ENCODE measurements at places on chromosomes 6 and 20.

DNA sequence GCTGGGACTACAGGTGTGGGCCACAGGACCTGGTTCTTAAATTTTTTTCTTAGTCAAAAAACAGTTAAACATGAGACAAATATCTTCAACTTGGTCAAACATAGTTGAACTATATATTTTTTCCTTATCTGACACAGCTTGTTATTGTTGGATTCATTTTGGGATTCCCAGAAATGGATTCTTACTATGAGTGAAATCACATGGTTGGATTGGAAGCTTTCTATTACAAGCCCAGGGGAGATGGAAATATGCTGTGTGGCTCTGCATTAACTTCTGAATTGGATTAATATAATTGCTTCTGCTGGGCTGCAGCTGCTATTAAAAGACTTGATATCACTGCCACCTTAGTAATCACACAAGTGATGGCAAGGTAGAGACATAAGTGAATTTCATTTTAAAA is 126.4 kb upstream of the DUSP22 start:
- no peak for DNase-seq

DNA sequence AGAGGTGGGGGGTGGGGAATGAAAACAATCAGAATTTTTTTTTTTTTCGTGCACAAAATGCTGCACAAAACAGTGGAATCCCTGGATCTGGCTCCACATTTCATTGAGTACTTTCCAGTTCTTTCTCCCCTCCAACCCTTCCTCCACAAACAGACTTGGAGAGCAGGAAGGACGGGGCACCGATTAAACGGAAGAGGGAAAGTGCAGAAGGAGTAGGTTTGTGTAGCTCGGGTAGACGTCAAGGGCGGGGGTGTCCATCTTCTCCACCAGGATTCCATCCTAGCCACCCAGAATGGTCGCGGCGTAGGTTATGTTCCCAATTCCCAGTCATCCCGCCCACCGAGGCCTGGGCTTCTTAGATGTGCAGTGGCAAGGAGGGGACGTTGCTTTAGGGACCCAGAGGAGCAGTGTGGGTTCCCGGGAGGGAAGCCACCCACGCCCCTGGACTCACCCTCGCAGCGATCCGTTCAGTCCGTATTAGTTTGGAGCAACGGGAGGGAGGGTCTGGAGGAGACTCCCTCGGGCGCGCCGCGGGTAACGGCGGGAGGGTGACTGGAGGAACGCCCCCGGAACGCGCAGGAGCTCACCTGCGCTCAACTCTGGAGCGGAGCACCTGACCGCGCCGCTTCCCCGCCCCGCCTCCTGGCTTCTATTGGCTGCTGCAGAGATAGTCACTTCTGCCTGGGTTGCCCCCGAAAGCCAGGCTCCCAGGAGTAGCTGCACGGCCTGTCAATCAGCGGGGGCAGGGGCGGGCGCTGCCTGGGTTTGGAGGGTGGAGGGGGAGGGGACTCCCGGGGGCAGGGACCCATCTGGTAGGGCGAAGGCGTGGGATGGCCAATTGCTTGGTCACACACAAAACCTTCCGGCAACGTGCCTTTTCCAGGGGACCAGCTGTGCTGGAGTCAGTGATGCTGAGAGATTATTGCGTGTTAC is at the start of gene ENPP5:
ENPP5 (minus strand) TSS at position 624 of the 933 bp plus-strand sequence. CDS start 2,718 bp downstream, outside the sequence.
- DNase-seq = peak; percentile 42

DNA sequence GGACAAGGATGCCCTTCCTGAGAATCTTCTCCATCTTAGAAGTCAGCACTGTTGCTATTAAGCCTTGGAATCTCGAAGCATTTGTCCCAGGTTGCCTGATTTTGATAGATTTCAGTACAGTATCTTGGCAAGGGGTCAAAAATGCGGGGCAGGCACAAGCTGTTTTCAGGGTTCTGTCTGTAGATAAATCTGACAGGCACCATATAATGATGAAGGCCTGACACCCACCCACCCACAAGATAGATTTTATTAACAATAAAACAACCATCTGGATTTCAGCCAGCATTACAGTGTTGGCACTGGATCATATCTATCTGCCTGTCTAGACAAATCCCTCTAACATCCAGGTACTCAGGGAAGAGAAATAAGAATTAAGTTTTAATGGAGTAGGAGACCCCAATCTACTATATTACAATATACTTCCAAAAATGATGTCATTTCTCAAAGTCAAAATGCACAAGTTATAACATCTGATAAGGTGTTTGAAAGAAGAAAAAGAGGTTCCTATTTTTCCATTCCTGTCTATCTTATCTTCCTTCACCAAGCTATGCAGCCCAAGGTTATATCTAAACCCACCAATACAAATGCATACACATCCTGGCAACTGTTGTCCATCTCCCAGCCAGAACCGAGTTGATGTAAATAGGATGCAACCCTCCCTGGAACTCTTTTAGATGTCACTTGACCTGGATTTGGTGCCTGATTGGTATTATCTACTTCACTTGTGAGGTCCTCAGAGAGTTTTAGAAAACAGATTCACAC is 10.7 kb downstream of the NEDD9 start:
- no peak for DNase-seq

DNA sequence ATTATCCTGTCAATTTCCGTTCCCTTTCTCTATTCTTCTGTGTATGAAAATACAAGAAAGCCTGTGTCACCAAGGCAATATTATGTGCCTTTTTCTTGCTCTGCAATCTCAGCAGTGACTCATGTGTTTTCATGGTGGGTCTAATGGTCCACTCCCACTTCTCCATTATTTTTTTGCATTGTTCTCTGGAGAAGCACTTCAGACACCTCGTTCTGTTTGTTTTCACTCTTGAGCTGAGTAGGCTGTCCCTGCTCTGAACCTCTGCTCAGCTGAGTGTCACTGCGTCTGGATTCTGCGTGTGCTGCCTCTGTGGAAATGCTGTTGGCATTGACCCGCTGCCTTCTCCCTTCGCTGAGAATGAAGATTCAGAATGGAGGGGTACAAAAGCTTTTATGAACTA is 230.6 kb downstream of the TMEM242 start:
- no peak for DNase-seq

- no peak for DNase-seq
Observed at GRCh38 chr6:109872968-109873545, 105.1 kb upstream of the GPR6 start.

DNA sequence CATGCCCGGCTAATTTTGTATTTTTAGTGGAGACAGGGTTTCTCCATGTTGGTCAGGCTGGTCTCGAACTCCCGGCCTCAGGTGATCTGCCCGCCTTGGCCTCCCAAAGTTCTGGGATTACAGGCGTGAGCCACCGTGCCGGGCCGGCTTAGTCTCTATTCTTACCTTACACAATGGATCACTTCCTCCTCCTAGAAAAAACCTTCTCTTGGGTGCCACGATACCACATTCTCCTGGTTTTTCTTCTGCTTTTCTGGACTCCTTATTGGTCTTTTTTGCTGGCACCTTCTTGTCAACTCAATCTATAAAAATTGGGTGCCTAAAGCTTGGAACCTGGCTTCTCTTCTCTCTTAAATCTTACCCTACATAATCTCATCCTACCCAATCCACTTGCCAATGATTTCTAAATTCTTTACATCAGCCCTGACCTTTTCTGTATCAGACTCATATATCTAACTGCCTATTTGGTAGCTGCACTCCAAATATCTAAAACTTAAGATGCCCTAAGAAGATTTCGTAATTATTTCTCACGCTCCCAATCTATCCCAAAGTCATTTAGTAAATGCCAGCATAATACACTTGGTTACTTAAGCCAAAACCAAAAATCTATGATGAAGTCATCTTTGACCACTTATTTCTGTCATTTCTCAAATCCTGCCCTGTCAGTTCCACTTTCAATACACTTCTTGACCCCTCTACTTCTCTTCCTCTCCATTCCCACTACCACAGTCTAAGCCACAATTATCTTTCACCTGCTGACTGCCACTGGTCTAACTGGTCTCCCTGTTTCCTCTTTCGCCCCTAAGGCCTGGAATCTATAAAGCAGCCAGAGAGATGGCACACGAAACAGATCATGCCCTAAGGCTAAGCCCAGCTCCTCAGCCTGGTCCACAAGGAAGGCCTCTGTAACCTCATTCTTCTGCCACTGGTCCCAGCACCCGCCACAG is 43.2 kb downstream of the ELMO2 start:
- no peak for DNase-seq

DNA sequence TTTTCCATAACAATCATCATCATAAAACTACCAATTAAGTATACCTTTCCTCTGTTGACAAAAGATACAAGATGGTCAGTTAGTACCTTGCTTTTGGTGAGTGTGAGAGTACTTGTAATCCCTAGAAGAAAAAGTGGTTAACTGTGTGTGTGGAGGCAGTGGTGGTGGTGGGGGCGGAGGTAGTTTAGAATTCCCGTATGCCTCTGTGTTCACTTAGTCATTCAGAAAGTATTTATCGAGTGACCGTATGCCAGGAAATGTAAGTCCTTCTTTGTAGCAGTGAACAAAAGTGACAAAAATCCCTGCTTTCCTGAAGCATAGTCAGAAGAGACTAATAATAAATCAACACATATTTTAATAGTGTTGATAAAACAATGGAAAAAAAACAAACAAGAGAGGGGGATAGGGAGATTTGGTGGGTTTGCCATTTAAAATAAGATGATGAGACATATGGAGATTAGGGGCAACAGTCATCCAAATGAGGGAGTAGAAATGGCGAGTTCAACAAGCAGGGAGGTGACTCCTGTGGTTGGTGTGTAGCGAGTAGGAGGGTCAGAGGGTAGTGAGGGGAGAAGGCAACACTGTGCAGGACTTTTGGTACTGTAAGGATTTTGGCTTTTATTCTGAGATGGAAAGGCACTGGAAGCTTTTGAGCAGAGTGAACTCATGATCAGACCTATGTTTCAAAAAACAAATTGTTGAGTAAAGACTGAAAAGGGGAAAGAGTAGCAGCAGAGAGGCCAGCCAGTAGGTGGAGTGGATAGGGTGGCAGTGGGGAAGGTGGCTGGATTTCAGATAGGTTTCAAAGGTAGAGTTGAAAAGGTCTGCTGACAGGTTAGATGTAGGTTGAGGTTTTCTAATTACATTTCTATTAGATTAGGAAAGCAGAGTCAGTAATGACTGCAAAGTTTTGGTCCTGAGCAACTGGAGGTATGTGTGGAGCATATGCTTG is 40.3 kb upstream of the SIM1 start:
- no peak for DNase-seq

GRCh38 chr6:122997541-122998150 is 1.6 kb downstream of the CLVS2 start:
- no peak for DNase-seq

DNA sequence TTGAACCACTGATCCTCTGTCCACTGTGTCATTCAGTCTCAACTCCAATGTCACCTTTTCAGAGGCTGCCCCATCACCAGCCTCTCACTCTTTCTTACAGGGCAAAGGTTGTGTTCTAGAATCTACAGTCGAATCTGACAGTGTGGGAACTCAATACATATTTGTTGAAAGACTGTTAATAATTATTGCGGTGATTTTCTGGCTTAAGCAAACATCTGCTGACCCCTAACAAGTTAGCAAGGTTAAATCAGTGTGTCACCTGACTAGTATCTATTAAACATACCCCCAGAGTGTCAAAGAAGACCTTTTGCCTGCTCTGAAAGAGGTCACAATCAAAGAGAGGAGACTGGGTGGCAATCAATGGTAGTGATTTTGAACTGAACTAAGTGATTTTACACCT is 41.9 kb downstream of the ELOVL2 start:
- no peak for DNase-seq

DNA sequence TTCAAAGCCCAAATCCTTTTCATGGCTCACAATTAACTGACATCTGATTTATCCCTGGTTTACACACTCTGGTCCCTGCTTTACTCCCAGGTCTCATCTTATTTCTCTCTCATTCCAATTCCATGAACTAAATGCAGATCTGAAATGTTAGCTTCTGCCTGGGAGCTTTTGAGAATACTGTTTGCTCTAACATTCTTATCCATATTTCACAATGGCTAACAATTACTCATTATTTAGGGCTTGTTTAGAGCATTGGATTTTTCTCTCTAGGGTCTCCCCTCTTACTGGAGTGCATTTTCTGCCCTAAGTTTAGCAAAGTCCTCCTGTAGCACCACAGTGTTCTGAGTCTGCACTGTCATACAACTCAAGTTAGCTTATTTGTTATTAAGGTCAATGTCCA is 121.5 kb upstream of the HCRTR2 start:
- no peak for DNase-seq

- no peak for DNase-seq
Observed at GRCh38 chr6:6350696-6351095, 30.2 kb upstream of the F13A1 start.

DNA sequence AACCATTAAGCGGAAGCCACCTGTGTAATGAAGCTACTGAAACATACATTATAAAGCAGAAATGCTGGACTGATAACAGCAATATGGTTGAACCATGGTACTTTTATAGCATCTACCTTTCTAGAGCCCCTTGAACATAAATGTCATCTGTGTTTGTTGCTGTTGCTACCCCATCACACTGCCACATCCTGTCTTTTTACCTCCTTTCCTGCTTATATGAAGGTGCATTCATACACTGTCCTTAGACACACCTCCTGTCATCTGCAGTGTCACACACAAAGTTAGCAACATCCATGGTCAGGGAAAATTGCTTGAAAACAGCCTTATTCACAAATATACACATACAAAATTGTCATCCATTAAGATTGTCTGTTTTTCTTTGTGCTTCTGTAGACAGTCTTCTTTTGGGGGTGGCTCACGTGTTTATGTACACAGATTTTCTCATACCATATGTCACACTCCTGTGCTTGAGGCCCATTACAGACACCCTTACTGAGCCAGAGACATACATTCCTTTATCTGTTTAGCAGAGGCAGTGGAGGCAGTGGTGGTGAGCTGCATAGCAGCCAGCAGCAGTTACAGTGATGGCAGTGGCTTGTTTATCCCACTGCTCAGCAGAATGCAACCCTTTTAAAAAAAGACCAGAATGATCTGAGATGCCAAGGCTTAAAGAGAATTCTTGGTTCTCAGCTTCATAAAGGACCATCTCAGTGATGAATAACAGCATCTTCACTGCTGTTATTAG is 25.9 kb downstream of the C6orf62 start:
- no peak for DNase-seq

- DNase-seq = no peak
Observed at GRCh38 chr6:74574794-74575193, 631.1 kb downstream of the COL12A1 start.

- no peak for DNase-seq
Observed at GRCh38 chr6:26006086-26006939, 43.7 kb downstream of the TRIM38 start.

- no peak for DNase-seq
Observed at GRCh38 chr20:36266189-36266588, 29.9 kb downstream of the AAR2 start.
